GM04504 (cell line): ENCODE measurements at places on chromosomes 3 and 15.

DNA sequence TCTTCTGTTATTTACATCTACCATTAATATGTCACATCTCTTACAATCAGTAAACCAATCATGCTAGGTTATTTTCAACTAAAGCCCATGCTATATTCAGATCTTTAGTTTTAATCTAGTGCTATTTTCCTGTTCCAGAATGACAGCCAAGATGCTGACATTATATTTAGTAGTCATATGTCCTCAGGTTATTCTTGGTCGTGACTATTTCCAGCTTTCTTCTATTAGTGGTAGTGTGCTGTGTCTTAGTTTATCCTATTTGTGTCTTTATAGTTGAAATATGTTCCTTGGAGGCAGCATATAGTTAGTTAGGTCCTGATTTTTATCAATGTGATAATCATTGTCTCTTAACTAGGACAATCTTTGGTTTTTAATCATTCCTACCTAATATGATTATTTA, 566.5 kb downstream of the CADM2 start:
- no peak for DNase-seq

GRCh38 chr3:135393159-135393558, 572.4 kb upstream of the PPP2R3A start:
- no peak for DNase-seq

DNA sequence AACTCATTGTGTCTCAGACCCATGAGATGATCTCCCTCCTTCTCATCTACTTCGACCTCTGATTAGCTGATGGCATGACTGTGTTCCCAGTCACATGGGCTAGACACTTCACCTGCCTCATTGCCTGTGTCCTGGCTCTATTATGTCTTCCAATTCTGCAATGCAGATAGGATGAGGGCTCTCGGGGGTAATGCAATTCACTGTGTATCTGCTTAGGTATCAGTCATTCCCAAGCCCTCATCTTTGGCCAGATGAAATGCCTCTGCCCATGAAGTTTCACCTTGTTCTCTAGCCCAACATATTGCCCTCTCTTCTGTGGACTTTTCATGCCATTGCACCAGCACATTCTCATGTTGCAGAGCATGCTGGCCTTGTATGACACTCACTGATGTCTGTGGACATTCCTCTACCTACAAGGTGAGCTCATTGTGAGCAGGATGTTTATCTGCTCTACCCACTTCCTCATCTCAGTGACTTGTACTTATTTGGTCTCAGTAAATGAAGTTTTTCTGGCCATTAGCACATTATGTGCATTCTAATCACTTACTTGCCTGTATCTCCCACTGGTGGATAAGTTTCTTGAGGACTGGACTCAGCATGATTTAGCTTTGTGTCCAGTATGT, 32.3 kb downstream of the MOBP start:
- DNase-seq: no peak

DNA sequence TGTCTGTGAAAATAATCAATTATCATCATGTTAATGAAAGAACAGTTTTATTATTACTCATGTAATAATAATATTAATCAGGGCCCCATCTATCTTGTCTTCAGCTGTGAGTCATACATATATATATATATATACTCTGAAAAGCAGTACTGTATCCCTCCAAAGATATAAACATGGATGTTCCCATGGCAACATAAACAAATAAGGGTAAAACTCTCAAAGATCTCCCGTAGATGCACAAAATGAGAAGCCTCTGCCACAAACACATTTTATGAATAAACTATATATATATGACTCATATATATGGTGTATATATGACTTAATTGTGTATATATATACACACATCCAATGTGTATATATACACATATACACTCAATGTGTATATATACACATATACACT, 163.8 kb upstream of the ARHGEF26 start:
- no peak for DNase-seq

DNA sequence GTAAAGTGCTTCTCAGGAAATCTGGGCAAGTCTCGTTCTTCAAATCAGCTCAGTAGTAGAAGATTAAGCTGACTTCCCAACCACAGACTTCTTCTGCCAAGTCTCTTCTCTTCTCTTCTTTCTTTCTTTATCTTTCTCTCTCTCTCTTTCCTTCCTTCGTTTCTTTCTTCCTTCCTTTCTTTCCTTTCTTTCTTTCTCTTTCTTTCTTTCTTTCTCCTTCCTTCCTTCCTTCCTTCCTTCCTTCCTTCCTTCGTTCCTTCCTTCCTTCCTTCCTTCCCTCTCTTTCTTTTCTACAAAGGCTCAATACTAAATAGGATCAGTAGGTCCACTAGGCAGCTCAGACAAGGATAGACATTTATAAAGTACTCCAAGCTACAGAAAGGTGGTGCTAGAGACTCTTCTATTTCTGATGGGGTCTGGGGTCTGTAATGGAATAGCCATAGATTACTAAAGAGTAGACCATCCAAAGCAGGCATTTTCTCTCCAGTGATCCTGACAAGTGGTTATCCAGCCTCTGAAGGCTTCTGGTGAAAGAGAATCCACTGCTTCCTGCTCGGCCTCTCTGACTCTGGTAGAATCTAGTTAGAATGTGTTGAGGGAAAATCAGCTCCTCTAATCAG, 100.8 kb downstream of the TPRG1 start:
- DNase-seq: no peak

DNA sequence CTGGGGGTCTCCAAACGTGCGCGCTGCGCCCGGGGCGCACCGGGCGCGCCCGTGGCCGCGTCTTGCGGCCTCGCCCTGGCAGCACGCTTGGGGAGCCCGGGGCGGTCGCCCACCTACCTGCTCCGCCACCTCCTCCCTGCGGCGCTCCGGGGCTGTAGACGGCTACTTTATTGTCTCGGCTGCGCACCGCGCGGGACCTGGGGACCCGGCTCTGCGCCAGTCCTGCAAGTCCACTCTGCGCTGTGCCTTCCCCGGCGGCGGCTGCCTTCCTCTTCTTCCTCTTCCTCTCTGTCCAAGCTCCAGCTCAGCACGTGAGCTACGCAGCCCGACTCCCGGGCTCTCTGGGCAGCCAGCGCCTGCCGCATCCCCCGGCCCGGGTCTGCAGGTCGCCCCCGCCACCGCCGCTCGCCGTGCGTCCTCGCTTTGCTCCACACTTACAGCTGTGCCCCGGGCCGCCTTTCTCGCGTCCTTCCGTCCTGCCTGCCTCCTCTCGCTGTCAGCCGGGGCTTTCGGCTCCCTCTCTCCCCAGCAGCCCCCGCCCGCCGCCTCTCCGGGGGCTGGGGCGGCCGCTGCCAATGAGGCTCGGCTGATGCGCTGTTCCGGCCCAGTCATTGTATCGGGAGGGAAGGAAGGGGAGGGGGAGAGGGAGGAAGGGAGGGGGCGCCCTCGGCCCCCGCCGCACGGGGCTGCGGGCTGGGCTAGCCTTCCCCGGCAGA, 156.4 kb upstream of the FRMD4B start:
- no peak for DNase-seq

- DNase-seq: no peak
Observed at GRCh38 chr3:177754508-177754921, 557.2 kb upstream of the TBL1XR1 start.

DNA sequence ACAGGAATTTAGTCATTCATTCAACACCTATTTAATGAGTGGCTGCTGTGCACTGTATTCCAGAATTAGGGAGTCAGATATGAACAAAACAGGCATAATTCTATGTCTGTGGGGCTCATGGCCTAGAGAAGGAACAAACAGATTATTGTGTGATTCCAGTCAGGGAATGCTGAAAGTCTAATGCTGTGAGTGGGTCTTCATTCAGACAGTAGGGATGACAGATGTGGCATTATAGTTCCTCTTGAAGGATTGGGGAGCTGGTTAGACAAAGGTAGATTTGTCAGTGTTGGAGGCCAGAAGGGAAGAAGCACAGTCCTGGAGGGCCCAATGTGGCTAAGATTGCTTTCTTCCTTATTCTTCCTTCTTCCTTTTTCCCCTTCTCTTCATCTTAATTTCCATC, 226.4 kb upstream of the EIF1B start:
- DNase-seq: no peak

GRCh38 chr3:44976002-44976815, at the start of the genes EXOSC7 and ZDHHC3:
EXOSC7 (plus strand) TSS chr3:44976244; CDS start chr3:44976278, 34 bp downstream.
ZDHHC3 (minus strand) TSS chr3:44976174; CDS start chr3:44959436, 16,738 bp downstream.
- peak; percentile 73 for DNase-seq

DNA sequence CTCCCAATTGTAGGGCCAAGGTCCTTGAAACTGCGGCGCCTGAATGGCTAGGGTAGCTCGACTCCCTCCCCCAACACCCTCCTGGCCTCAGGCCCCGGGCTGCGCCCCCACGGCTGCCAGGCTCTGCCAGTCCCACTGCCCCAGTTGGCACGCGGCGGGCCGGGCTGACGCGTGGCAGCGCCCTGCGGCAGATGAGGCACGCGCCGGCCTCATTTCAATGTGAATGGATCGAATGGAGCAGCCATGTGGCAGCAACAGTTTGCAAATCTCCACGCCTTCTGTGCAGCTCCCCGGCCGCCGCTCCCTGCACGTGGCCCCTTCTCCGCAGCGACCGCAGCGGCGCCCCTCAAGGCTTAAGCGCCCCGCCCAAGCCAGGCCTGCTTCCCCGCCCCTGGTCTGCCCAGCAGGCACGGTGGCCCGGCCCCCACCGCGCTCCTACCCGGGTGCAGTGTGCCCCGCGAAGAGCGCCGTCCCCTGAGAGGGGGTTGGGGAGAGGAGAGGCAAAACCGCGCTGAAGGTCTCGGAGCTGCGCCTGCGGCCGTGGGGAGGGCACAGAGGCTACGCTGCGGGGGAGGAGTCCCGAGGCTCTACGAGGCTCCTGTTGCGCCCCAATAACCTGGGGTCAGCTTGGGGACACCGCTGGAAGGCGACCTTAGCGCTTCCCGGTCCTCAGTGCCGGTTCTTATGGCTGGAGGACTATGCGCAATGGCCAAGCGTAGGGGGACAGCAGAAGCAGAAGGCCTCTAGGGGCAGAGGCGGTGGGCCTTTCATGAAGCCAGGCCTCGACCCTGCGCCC, 3.1 kb upstream of the DLL4 start:
- DNase-seq: no peak

DNA sequence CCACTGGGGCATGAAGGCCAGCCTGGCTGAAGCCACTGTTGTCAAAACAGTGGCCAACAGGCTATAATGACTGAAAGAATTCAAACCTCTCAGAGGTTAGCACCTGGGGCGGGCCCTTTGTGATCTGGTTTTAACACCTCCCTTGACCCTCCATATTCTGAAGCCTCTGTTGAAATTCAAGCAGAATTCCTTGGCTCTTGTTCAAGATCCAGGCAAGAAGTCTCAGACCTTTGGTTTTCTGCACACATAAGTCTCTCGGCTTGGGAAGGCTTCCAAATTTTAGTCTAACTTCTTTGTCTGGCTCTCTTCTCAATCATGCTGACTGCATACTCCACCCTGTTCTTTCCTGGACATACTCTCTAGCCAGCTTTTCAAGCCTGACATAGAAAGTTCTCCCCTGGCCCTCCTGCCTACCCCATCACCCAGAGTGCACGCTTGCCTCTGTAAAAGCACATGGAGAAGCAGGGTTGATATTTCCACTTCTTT, 144.5 kb downstream of the PDZRN3 start:
- DNase-seq: no peak

- DNase-seq: no peak
Observed at GRCh38 chr15:45583731-45584639, 3.2 kb upstream of the BLOC1S6 start.

GRCh38 chr3:71977525-71977924, 192.6 kb upstream of the PROK2 start:
- no peak for DNase-seq

- no peak for DNase-seq
Observed at GRCh38 chr3:56783644-56784447, 17.9 kb downstream of the ARHGEF3 start.

DNA sequence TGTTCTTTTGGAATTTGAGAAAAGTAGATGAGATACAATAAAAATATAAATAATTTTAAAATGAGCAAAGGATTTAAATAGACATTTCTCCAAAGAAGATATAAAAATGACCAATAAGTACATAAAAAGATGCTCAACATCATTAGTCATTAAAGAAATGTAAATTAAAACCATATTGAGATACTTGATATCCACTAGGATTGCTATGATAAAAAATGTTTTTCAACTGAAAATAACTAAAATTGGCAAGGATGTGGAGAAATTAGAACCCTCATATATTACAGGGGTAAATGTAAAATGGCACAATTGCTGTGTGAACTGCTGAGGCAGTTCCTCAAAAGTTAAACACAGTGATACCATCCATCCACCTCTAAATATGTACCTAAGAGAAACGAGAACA, 38.8 kb downstream of the LRRFIP2 start:
- no peak for DNase-seq

DNA sequence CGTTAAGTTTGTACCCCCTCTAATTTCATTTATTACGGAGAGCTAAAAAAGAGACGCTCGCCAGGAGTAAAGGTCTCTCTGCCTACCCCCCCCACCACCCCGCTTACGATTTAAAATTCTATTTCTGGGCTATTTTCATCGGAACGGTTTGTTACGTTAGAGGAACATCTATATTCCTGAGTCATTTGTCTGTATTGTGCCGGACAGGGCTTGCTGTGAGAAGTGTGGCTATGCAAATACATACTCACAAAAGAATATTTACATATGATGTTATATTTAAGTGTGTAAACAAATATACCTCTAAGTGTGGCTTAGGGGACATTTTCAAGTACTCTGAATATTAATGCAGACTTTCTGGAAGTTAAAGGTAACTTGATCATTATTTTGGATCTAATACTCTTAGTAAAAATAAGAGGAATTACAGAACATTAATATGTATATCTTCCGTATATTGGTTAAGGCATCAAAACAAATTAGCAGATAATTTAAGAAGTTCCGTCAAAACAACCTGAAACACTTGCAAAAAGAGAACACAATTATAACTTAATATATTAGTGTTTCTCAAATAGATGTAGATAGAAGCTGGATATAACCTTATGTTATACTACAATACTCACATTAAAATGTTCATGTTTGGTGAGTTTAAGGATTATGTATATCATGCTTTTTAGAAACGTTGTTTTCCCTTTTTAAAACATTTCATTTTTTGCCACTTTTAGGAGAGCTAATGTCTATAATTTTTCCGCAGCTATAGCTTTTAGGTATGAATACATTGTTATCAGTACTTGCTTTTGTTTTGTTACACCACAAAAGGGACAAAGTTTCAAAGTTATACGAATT, 1.6 kb upstream of the SHOX2 start:
- no peak for DNase-seq

GRCh38 chr15:66714543-66714981, 12.5 kb downstream of the SMAD6 start:
- DNase-seq: peak; percentile 44

- no peak for DNase-seq
Observed at GRCh38 chr3:181383760-181384159, 328.0 kb upstream of the SOX2 start.

DNA sequence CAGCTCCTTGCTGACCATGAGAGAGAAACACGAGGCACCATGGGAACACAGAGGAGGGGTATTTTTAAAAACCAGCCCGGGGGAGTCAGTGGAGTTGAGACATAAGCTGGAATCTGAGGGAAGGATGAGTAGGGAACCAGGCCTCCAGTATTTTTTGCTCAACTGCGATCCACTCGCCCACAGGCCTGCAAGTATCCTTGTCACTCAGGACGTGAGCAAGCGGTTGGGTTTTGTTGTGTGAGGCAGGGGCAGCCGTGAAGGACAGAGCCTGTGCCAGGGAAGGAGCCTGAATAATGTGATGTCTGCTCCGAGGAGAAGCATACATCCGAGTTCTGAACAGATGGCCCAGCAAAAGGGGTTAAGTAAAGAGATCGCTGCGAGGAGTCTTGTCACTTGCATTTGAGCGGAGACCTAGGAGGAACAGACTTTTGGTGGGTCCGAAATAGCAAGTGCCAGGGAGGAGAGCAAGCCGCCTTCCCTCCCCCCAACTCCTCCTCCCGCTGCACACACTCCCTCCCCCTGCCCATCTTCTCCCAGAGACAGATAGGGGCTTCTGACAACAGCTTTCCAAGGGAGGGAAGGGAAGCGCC, 20.4 kb upstream of the NTRK3 start:
- DNase-seq: no peak

- DNase-seq: peak; percentile 93
Observed at GRCh38 chr15:36778531-36778930, 199.1 kb downstream of the CDIN1 start.

GRCh38 chr3:36399933-36400332, 19.6 kb downstream of the STAC start:
- DNase-seq: no peak
